ENCODE measurements at places on chromosomes 4 and X.

GRCh38 chr4:149173241-149174013 lies 642.2 kb downstream of the IQCM start:
- DNase-seq: no peak

DNA sequence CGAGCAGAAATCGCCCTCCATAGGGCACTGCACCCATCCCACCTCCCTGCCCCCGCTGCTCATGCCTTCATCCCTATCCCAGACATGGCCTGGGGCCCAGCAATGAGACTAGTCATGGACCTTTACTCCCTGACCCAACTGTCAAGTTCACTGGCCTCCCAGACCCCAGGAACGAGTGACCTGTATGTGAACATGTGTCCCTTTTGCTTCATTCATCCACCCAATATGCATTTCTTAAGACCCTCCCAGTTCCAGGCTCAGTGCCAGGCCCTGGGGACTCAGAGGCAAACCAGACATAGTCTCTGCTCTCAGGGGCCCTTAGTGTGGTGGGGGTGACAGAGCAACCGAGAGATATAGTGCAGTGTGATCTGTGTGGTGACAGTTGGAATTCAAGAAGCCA lies 67.0 kb downstream of the EFNB1 start:
- DNase-seq: no peak

DNA sequence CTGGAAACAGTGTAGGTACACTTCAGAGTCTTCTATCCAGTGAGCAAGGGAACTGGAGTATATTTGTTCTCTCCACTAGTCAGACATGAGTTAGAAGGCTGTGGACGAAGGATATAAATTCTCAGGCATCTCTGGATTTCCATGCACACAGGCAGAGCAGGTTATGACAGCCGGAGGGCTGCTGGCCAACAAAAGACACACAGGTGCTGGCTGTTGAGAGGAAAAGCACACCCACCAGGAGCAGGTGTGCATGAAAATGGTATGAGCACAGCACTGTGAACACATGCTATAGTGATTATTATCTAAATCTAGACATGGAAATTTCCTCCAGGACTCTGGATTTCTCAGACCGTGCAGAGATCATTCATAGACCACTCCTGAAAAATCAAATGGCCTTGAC lies 444.7 kb upstream of the RPS6KA3 start:
- no peak for DNase-seq

DNA sequence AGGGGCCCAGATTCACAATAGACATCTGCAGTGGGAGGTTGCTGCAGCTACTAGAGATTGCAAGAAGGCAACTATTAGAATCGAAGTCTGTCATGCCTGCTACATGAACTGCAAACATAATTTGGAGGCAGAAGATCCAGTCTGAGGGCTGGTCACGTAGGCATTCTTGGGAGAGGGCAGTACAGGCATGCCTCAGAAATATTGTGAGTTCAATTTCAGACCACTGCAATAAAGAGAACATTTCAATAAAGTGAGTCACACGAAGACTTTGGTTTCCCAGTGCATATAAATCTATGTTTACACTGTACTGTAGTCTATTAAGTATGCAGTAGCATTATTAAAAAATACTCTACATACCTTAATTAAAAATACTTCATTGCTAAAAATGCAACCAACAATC lies 585.8 kb upstream of the FAT1 start:
- DNase-seq: no peak

DNA sequence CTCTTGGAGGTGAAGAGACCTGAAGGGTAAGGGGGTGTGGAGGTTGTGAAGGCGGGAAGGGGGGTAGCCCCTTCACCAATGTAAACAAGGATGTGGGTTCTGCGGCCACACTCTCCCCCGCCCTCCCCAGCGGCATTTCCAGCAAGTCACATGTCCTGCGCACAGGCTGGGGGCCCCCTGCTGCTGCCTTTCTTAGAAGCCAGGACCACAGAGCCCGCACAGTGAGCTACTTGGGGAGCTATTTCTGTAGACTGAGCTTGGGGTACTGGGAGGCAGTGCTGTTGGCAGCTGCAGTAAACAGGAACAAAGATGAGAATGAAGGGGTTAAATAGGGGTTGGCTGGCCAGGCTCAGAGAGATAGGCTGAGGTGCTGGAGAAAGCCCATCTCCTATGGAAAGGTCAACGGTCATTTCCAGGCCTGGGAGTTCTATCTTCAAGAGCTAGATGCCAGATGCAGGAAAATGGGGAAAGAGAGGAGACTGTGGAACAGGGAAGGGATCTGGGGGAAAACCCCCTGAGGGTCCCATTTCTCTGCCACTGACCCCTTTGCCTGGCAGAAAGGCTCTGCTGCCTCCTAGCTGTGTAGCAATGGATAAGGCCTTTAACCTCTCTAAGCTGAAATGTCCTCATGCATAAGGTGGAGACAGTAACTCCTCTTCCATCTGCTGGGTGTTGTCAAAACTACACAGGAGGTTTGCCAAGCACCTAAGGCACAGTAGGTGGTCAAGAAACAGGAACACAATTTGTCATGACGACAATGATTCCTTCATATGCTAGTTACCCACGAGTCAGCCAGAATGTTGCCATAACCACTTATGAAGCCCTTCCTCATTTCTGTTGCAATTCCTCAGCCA lies 18.5 kb upstream of the PIM2 start:
- DNase-seq: peak; percentile 86

DNA sequence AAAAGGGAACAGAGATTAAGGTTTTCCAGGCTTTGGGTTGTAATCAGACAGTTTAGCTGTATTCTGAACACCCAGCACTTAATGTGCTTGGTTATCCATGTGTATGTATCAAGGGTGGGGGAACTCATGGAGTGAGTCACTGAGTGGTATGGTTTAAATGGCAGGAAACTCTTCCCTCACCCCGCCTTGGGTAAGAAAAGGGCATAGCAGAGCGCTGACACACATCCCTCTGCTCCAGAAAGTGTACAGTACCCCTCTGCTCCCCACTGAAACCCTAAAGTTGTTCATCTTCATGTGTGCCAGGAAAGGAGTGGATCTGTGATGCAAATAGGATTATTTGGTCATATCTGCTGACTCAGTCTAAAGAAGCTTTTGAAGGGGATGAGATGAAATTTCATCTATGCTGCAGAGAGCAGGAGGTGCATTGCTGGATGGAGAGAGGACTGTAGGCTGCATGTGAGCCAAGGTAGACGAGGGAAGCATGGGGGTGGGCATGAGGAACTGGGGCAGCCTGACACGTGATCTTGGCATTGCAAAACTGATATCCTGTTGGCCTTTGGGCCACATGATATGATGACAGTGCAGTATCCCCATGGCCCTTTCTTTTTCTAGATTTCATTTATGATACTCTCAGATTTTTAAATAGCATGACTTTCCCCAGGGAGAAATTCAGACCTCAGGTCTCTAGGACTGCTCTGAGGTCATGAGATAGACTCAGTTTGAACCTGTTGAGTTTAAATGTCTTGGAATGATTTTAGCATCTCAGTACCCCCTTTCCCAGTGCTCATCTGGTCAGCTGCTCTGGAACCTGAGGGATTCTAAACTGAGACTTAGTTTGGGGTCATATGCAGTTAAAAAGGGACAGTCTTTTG lies 84.8 kb downstream of the TMEM164 start:
- DNase-seq: no peak

GRCh38 chr4:174865418-174865985 lies 36.5 kb upstream of the GLRA3 start:
- no peak for DNase-seq

DNA sequence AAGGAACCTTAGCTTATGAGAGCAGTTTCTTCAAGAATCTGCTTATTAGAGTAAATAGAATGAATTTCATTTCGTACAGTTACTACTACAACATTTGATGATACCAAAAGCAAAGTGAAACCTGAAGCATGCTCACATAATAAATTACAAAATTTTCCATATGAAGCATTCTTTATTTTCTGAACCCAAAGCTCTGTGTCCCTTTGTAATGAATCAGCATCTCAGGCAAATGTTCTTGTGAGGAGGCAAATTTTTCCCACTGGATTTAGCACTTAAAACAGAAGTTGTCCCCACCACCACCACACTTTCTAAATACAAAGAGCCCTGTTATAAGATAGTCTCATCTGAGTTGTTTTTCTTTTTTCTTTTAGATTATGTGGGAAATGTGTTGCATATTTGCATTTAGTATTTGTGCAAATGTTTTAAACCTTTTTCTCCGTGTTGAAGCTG lies 70.7 kb upstream of the NFKB1 start:
- DNase-seq: no peak

DNA sequence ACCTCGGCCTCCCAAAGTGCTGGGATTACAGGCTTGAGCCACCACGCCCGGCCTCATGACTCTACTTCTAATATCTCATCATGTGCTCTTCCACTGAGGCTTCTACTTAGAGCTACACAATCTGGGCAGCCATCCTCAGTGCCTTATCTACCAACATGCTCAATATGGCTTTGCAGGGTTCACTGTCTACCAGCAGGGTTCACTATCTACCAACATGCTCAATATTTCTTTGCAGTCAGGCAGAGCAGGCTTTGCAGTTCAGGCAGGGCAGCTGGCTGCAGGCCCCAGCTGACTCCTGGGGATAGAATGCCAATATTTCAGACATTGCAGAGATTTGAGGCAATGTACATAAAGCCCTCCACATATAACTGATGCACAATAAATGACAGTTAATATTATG lies 47.5 kb downstream of the PKD2 start:
- DNase-seq: no peak

GRCh38 chrX:40755291-40756249 lies 20.2 kb upstream of the MED14 start:
- no peak for DNase-seq

GRCh38 chr4:158442736-158443135 lies 78.9 kb upstream of the RXFP1 start:
- DNase-seq: no peak

GRCh38 chr4:140533951-140534480 lies 10.0 kb downstream of the ELMOD2 start:
- no peak for DNase-seq

- no peak for DNase-seq
These were observed 958.3 kb upstream of the ADGRL3 start for GRCh38 chr4:60241866-60242265.

DNA sequence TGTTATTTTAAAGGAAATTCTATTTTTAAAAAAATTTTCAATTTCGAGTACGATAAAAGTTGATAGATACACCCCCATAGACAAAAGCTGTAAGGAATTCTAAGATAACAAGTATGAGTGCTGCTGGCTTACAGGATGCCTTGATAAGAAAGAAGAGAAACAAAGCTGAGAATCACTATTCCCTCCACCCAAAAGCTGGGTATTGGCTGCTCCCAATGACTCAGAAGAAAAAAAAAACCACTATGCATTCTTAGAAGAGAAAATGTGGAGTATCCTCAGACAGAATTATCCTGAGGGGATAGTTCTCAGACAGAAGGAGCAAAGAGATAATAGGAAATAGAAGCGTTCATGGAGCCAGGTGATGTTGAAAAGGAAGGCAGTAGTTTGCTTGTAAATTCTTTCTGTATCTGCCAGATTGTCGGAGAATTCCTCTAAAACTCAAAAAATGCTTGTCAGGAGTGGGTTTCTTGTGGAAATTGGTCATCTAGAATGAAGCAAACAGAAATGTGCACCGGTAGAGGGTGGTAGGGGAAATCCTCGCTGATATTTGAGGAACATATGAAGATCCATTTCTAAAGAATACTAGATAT lies 217.5 kb upstream of the ADAMTS3 start:
- no peak for DNase-seq

DNA sequence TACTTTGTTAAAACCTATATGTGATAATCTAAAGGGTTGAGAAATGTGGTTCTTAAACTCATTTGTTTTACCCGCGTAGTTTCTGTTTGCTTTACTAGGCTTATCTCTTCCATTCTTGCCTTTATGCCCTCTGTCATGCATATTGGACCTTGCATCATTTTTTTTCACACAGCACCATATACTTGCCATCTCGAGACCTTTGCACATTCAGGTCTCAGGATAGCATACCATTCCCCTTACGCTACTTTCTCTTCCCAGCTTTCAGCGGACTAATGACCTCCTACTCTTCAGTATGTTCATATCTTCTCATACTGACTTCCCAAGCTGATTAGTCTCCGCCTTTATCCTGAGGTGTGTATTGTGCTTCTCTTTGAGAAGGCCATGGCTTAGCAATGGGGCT lies 40.5 kb downstream of the USP38 start:
- DNase-seq: no peak

- DNase-seq: no peak
These were observed 313.7 kb upstream of the SMIM31 start for GRCh38 chr4:164440199-164440598.

DNA sequence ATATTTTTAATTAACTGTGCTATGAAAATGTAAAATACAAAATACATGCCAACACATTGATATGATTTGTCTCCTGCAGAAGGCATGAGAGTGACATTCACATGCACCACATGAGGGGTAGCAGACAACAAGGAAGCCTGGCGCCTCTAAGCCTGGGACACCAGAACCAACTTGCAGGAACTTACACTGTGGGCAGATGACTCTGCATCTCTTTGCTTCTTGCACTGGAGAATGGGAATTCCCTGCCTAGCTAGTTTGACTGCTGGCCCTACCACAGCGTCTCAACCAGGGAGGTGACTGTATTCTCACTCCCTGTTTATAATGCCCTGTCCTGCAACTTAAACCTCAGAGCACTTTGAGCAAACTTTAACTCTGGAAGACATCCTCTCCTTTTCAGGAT lies 40.5 kb downstream of the PAGE2 start:
- no peak for DNase-seq

DNA sequence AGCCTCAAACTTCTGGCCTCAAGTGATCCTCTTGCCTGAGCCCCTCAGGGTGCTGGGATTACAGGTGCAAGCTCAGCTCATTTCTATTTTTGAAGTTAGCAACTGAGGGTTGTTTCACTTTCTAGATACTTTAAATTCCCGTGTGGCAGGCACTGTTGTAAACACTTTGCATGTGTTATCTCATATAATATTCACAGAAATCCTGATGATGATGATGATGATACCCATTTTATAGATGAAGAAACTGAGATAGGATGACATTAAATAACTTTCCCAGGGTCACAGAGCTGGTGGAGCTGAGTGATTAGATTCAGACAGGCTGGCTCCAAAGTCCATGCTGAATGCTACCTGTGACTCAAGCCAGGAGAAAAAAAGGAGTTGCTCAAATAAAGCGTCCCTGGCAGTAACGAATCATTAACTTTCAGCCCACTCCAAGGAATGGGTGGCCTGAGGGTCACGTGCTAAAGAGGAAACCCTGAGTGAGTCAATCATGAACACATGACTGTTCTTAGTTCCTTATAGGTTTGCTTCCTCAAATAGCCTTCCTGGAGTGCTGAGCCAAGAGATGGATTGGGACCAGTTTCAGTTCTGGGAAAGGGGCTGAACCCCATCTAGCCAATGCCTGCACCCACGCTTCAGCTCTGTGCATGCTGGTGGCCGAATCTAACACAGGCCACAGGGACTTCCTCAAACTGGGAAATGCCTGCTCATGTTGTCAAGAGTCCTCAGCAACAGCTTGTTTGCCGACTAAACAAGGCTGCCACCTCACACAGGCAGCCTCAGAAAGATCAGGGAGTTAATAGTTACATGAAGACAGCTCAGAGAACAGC lies 52.8 kb downstream of the RBM47 start:
- DNase-seq: no peak

- DNase-seq: no peak
These were observed 102.3 kb downstream of the ENPP6 start for GRCh38 chr4:184115399-184115798.

All from T-helper 22 cell (primary cell).